ENCODE measurements at places on chromosomes 7 and 10. TPM values are rescaled to one million over a fixed set of nuclear protein-coding genes. Genes with fewer than 3 reads are reported as not detected.

DNA sequence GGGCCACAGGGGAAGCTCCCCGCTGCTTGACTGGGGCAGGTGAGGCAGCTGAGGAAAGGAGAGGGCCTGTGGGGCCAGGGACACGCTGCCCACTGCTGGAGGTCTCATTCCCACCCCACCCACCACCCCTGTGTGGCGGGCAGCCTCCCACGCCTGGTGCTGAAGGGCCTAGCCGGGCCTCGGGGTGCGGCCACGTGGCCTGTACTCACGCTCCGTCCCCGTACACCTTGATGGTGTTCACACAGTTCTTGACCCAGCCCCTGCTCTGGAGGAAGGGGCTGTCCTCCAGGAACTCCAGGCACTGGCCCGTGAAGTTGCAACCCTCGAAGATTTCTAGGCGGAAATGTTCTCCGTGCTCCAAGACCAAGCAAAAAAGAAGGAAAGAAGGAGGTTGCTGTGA lies 4.0 kb downstream of the CRYGN start:
- DNase-seq, result peak; percentile 63
- peaks cover 78% of the 10 kb centered on the region for H3K4me1 ChIP-seq
- no peaks in the 10 kb centered on the region for H3K27me3 ChIP-seq
- no peak overlapping the region for H3K4me3 ChIP-seq
- peak overlapping the region; percentile 75 for H3K27ac ChIP-seq

- H3K27ac ChIP-seq, result no peak overlapping the region
- no peak overlapping the region for H3K4me3 ChIP-seq
- no peaks in the 10 kb centered on the region for H3K4me1 ChIP-seq
These were observed 50.0 kb upstream of the PTER start for GRCh38 chr10:16386855-16387254.

- H3K4me3 ChIP-seq, result no peak overlapping the region
- H3K36me3 ChIP-seq, result no peaks in the 10 kb centered on the region
- no peak overlapping the region for H3K27ac ChIP-seq
- no peaks in the 10 kb centered on the region for H3K27me3 ChIP-seq
- no peak for DNase-seq
These were observed 146.3 kb downstream of the BAMBI start for GRCh38 chr10:28823501-28824075.

DNA sequence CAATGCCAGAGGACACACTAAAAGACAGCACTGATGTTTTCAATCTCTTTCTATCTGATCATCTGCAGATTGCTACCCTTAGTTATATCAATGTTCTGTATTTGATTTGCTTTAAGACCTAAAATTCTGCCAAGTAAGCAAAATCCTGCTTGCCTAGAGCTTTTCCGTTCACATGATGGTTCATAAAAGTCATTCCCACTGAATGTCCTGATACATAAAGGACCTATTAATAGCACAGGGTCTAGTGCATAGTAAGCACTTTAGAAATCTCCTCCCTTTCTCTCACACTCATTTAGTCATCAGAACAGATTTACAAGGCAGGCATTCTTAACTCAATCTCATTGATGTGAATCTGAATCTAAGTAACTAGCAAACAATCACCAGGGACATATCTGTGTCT lies 68.8 kb downstream of the PCGF5 start:
- no peaks in the 10 kb centered on the region for H3K4me1 ChIP-seq
- no peaks in the 10 kb centered on the region for H3K27me3 ChIP-seq
- no peaks in the 10 kb centered on the region for H3K36me3 ChIP-seq
- no peak overlapping the region for H3K4me3 ChIP-seq
- no peak overlapping the region for H3K27ac ChIP-seq

GRCh38 chr10:121681997-121682687 lies 83.9 kb upstream of the FGFR2 start:
- no peak for DNase-seq
- no peak overlapping the region for H3K27ac ChIP-seq
- no peaks in the 10 kb centered on the region for H3K36me3 ChIP-seq
- H3K27me3 ChIP-seq, result no peaks in the 10 kb centered on the region
- no peak overlapping the region for H3K4me3 ChIP-seq

DNA sequence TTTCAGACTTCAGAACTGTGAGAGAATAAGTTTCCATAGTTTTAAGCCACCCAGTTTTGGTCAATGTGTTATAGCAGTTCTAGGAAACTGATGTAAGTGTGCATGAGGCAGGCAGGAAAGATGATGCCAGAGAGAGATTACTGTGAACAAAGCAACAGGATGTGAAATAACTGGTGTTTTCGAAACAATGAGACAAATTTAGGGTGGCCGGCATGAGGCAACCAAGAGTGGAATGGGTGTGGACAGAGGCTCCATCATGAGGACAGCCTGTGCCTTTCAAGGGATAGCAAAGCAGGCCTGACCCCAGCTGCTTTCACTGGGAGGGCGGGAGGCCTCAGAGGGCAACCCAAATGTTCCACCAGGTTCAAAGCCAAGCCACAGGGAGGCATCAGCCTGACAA lies 67.3 kb upstream of the UCN3 start:
- no peaks in the 10 kb centered on the region for H3K27me3 ChIP-seq
- DNase-seq, result peak; percentile 13
- no peak overlapping the region for H3K4me3 ChIP-seq
- H3K36me3 ChIP-seq, result no peaks in the 10 kb centered on the region
- H3K4me1 ChIP-seq, result no peaks in the 10 kb centered on the region

DNA sequence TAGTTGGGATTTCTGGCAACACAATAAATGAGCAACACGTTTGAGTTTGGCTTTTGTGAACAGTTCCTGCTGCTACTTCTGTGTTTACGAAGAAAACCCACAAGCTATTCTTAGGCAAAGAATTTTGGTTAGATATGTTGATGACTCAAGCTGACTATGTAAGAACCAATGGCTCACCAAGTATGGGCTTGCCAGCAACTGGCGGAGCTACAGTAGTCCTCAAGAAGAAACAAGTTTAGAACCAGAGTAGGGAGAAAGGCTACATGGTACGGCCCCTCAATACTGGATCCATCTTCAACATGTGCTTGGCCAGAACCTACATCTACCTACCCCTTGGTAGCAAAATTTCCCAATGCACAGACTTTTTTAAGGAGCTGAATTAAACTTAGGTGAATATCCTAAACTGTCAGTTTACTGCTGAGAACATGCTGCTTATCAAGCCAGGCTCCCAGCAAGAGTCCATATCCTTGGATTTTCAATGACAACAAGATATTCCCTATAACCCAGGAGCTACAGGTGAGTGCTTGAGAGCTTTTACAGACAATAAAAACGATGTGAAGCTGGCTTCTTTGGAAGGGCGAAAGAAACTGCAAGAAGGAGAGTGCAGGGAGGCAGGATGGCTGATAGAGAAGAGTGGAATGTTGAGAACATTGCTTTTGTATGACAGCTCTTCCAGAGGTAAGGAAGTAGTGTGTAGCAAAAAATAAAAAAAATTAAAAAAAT lies 74.3 kb upstream of the ASAH2 start:
- H3K4me3 ChIP-seq, result no peak overlapping the region
- peak; percentile 11 for DNase-seq
- H3K36me3 ChIP-seq, result no peaks in the 10 kb centered on the region
- H3K27me3 ChIP-seq, result no peaks in the 10 kb centered on the region
- H3K27ac ChIP-seq, result no peak overlapping the region

- H3K27ac ChIP-seq, result no peak overlapping the region
- H3K36me3 ChIP-seq, result no peaks in the 10 kb centered on the region
- H3K4me3 ChIP-seq, result no peak overlapping the region
These were observed 1.1 kb downstream of the EPHA1 start for GRCh38 chr7:143407287-143408251.

- H3K36me3 ChIP-seq, result no peaks in the 10 kb centered on the region
- H3K27ac ChIP-seq, result no peak overlapping the region
- no peak overlapping the region for H3K4me3 ChIP-seq
- no peak for DNase-seq
These were observed 331.5 kb downstream of the CXCL12 start for GRCh38 chr10:44053391-44053790.

DNA sequence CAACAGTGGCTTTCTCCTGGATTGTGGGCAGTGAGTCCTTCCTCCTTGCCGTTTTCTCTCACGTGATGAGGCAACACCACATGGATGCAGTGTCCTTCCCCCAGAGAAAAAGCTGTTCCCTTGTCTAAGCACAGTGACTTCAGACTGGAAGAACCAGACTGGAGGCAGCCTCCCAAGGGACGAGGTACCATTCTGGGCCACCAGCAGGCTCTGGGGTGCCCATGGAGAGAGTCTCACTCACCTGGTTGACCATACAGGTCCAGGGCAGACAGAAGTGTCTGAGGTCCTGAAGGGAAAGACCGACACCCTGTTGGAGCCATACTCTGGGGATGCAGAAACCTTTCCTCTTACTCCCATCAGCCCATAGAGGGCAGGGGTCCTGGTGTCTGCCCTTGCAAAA lies 69.2 kb upstream of the DOCK1 start:
- no peak for DNase-seq
- H3K27me3 ChIP-seq, result no peaks in the 10 kb centered on the region

- no peak for DNase-seq
- no peaks in the 10 kb centered on the region for H3K36me3 ChIP-seq
- H3K27me3 ChIP-seq, result no peaks in the 10 kb centered on the region
- H3K4me1 ChIP-seq, result no peaks in the 10 kb centered on the region
- H3K4me3 ChIP-seq, result no peak overlapping the region
These were observed 18.9 kb downstream of the ATP6V1F start for GRCh38 chr7:128881458-128882125.

DNA sequence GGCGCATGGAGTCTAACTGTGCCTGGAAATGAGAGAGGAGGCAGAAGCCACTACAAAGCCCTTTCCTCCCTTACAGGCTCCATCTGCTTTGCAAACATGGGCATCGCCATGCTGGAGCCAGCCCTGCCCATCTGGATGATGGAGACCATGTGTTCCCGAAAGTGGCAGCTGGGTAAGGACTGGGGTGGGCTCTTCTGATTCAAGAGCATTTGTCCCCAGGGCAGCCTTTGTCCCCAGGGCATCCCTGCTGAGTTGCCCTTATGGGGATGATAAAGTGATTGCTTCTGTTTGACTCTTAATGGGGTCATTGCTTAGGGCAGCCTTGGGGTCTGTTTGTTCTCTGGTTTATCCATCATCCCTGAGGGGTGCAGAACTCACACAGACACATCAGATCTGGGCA lies 16.8 kb downstream of the SLC18A2 start:
- no peak overlapping the region for H3K27ac ChIP-seq
- H3K36me3 ChIP-seq, result no peaks in the 10 kb centered on the region
- H3K4me3 ChIP-seq, result no peak overlapping the region
- no peaks in the 10 kb centered on the region for H3K4me1 ChIP-seq
- H3K27me3 ChIP-seq, result no peaks in the 10 kb centered on the region

DNA sequence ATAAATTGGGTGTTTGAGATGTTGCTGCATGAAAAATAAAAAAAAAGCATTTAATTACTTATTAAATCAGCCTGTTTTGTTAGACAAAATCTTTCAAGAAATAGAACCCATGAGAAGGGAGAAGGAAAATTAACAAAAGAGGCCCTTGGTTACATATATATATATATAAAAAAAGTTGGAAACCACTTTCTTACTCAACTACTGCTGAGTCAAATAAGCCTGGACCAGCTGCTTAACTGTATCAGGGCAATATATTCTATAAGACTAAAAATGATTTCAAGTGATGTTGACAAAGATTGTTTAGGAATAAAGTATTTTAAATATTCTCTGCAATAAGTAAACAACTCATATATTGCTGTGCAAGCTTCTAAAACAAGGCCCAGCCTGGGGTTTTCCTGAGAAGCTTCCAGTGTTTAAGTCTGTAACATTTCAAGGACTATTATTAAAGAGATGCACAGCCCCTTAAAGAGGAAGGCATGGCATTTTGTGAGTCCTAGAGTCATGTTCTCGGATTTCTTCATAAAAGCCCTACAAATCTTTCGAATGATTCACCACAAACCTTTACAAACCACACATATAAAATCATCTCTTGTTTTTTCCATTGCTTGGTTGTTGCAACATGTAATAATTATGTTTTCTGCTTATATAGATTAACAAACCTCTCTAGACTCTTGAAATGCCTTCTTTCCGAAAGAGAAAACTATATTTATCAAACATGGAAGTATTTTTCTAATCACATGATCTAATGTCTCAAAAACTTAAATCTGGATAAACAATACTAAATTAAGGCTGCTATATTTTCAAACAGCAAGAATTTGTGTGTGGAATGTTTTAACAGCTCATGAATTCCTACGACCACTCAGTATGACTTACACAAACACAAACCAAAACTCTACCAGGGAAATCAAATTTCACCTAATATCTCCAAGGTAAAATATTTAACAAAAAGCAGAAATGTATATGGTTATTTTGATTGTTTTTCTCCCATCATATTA lies 14.3 kb downstream of the JAZF1 start:
- no peak overlapping the region for H3K27ac ChIP-seq
- H3K4me1 ChIP-seq, result peaks cover 29% of the 10 kb centered on the region
- no peaks in the 10 kb centered on the region for H3K36me3 ChIP-seq
- DNase-seq, result no peak
- H3K4me3 ChIP-seq, result no peak overlapping the region

GRCh38 chr7:107059468-107059867 lies 15.0 kb downstream of the PRKAR2B start:
- no peaks in the 10 kb centered on the region for H3K4me1 ChIP-seq
- H3K4me3 ChIP-seq, result no peak overlapping the region

DNA sequence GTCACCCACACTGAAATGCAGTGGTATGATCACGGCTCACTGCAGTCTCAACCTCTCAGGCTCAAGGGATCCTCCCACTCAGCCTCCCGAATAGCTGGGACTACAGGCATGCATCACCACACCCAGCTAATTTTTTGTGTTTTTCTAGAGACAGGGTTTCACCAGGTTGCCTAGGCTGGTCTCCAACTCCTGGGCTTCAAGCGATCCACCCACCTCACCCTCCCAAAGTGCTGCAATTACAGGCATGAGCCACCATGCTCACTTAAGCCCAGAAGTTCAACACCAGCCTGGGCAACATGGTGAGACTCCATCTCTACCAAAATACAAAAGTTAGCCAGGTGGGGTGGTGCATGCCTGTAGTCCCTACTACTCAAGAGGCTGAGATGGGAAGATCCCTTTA lies 33.5 kb downstream of the GDI2 start:
- no peak for DNase-seq
- H3K4me3 ChIP-seq, result no peak overlapping the region
- peaks cover 24% of the 10 kb centered on the region for H3K4me1 ChIP-seq
- H3K36me3 ChIP-seq, result peaks cover 19% of the 10 kb centered on the region
- H3K27me3 ChIP-seq, result no peaks in the 10 kb centered on the region
- no peak overlapping the region for H3K27ac ChIP-seq

DNA sequence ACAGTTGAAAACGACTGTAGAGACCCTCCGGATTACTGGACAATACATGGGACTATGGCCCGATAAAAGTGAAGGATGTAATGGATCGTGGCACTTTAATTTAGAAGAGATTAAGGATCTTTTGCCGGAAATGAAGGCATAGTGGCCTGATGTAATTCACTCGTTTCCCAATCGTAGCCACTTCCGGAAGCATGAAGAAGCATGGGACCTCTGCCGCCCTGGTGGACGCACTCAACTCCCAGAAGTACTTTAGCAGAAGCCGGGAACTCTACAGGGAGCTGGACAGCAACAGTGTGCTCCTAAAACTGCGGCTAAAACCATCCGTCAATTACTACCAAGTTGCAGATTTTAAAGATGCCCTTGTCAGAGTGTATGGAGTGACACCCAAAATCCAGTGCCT lies 59.6 kb upstream of the NUPR2 start:
- H3K4me1 ChIP-seq, result no peaks in the 10 kb centered on the region
- H3K27me3 ChIP-seq, result no peaks in the 10 kb centered on the region
- no peak overlapping the region for H3K27ac ChIP-seq

GRCh38 chr7:156578978-156579430 lies 61.6 kb upstream of the RNF32 start:
- no peaks in the 10 kb centered on the region for H3K27me3 ChIP-seq
- no peak overlapping the region for H3K4me3 ChIP-seq
- H3K4me1 ChIP-seq, result no peaks in the 10 kb centered on the region

PLEKHS1 gene
- not detected for total RNA-seq

AKR1C4 gene
- not detected for total RNA-seq

LRGUK gene
- 3.7 TPM for total RNA-seq

ANK3 gene
- total RNA-seq, result 116 TPM

ERCC6 gene
- total RNA-seq, result 34.3 TPM

ZCWPW1 gene
- total RNA-seq, result 7.1 TPM

GARIN1A gene
- total RNA-seq, result 1.7 TPM

ADARB2 gene
- total RNA-seq, result not detected

OR2A42 gene
- 0.40 TPM for total RNA-seq
